ENCODE measurements at places on chromosomes 2 and 18.
A peak's percentile ranks its signal among the peaks of the same experiment; 100 is the strongest.

DNA sequence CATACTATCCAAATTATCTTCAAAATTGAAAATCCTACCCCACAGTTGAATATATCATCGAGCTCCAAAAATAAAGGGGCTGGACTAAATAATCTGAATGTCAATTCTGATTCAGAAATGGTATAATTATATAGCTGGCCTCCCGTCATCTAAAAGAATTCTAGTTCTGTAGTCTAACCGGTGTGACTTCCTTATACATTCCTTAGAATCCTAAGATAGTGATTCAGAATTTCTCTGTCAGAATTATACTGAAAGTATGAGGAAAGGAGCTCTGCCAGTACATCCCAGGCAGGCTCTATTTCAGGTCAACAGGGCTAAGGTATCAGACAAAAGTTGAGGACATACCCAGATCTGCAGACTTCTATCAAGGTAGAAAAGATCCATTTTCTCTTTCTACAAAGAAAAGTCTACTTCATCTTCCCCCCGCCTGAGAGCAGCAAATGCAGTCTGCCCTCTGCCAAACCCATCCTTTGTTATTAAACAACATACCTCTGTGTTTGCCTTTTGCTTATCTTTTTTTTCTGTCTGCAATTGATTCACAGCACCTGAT, 128.5 kb downstream of the METTL4 start:
- no peaks in the 10 kb centered on the region for H3K36me3 ChIP-seq
- no peaks in the 10 kb centered on the region for H3K27me3 ChIP-seq
- H3K4me3 ChIP-seq: no peak overlapping the region
- no peaks in the 10 kb centered on the region for H3K4me1 ChIP-seq
- no peak for DNase-seq

DNA sequence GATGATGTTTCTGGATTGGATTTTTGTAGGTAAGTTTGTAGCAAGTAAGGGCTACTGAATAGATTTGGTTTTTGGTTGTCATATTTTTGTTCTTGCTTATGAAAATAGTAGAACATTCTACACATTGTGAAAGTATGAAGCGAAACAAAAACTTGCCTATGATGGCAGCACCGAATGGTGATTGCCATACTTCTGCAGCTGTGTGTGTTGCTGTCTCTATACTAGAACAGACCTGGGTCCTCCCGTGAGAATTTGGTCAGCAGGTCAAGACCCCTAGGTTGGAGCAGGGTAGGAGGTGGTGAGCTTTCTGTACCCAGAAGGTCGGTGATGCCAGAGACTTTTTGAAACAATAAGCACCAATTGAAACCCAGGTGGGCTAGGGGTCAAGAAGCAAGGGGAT, 322.6 kb downstream of the PRKCE start:
- no peaks in the 10 kb centered on the region for H3K4me1 ChIP-seq
- DNase-seq: no peak
- H3K27ac ChIP-seq: no peak overlapping the region
- no peak overlapping the region for H3K4me3 ChIP-seq
- no peaks in the 10 kb centered on the region for H3K27me3 ChIP-seq

DNA sequence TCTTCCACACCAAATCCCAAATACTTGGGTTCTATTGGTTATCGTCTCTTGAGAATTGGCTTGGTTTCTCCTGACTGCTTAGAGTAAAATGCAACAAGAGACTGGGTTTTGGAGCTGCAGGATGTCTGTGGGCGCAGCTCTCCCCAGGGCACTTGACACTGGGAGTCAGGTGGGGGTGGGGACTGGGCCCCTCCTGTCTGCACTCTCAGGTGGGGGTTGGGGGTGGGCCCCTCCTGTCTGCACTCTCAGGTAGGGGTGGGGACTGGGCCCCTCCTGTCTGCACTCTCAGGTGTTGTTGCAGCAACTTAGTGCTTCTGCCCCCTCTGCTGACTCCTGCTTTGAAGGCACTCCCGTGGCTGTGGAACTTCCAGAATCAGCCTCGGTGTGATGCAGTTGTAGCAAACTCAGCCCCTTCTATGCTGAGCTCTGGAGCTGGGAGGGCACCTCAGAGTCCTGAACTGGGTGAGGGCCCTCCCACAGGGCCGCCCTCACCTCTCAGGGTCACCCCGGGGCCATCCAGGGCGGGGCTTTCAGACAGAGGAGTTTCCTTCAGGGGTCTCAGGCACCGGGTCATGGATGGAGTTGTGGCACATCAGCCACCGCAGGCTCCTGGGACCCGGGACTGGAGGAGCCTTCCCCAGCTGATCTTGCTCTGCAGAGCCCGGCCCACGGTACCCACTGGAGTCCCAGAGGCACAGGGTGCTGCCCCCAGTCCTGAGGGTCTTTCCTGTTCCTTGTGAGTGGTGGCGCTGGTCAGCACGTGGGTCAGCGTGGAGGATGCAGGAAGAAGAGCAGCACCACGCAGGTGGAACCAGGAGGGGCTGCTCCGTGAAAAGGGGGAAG, 22.9 kb upstream of the CIDEA start:
- H3K27ac ChIP-seq: no peak overlapping the region
- no peak overlapping the region for H3K4me3 ChIP-seq
- no peak for DNase-seq

- DNase-seq: no peak
- H3K27ac ChIP-seq: no peak overlapping the region
- no peaks in the 10 kb centered on the region for H3K27me3 ChIP-seq
- H3K4me1 ChIP-seq: peaks cover 10% of the 10 kb centered on the region
- no peaks in the 10 kb centered on the region for H3K36me3 ChIP-seq
- no peak overlapping the region for H3K4me3 ChIP-seq
Observed at GRCh38 chr2:8215159-8215863, 466.5 kb upstream of the ID2 start.

DNA sequence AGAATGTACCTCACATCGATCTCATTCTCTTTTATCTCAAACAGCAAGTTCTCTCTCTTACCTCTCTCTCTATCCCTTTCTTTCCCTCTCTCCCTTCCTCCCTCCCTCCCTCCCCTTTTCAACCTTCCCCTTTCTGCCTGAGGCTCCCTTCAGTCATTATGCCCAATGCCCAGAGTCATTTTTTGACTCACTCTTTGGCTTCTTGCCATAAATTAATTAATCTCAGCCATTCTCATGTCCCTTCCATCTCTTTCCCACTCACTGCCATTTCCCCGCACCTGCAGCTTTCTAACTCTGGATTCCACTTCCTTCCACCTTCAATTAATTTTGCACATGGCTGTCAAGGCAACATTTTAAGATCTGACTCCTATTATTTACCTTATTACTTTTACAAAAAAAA, 60.1 kb downstream of the EVA1A start:
- no peak overlapping the region for H3K27ac ChIP-seq
- no peaks in the 10 kb centered on the region for H3K27me3 ChIP-seq
- no peak overlapping the region for H3K4me3 ChIP-seq
- no peak for DNase-seq
- H3K36me3 ChIP-seq: no peaks in the 10 kb centered on the region

- H3K27me3 ChIP-seq: peaks cover 96% of the 10 kb centered on the region
- no peak for DNase-seq
- peak overlapping the region; percentile 45 for H3K4me3 ChIP-seq
- H3K4me1 ChIP-seq: peaks cover 79% of the 10 kb centered on the region
- H3K36me3 ChIP-seq: no peaks in the 10 kb centered on the region
Observed at GRCh38 chr2:170820757-170821530, 4.3 kb downstream of the GAD1 start.

DNA sequence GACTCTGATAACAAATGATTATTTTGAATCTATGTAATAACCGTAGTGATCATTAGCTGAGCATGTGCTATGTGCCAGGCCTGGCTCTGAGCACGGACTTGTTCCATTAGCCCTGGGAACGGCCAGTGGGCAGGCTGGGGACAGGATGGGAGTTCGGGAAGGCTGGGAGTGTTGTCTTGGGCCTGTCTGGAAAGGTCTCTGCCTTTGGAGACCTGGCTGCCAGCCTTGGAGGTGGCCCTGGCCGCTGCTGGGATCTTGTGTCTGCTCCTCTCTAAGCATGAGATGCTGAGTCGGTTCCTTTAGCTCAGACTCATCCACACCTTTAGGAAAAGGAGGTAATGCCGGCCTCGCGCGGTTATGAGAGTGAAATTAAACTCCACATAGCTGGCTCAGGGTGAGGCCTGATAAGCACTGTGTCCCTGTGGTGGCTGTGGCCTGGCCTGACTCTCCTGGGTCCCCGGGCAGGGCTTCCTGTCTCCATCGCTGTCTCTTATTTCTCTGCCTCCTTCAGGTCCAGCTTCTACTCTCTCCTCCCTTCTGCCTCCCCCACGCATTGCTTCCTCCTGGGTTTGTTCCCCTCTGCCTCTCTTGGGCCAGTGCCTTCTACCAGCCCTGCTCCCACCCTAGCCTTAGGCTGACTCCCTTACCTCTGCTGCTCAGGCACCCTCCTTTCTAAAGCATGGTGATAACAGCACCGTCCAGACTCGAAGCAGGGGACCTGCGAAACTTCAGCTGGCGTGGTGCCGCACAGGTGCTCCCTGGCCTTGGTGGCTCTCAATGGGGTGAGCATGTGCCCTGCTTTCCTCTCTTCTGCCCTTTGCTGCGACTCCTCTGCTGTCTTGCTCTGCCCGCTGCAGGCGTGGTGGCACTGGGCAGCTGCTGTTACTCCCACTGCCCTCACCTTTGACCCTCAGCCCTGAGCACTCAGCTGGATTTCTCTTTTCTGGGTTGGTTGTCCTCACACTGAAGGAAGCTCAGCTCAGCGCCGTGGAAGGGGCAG, 41.8 kb downstream of the NCK2 start:
- H3K36me3 ChIP-seq: no peaks in the 10 kb centered on the region
- peaks cover 34% of the 10 kb centered on the region for H3K4me1 ChIP-seq
- H3K4me3 ChIP-seq: no peak overlapping the region
- no peaks in the 10 kb centered on the region for H3K27me3 ChIP-seq
- DNase-seq: no peak
- no peak overlapping the region for H3K27ac ChIP-seq

Measured in suprapubic skin (tissue), 4 donors.